ENCODE measurements at places on chromosomes 11 and 22.
A peak's percentile ranks its signal among the peaks of the same experiment; 100 is the strongest.

- no peak for DNase-seq
Observed at GRCh38 chr11:83689144-83689780, 403.1 kb upstream of the CCDC90B start.

- DNase-seq, result no peak
Observed at GRCh38 chr22:45968003-45968650, 8.8 kb downstream of the WNT7B start.

GRCh38 chr22:37012262-37012904 lies 6.9 kb downstream of the TST start:
- DNase-seq, result no peak

DNA sequence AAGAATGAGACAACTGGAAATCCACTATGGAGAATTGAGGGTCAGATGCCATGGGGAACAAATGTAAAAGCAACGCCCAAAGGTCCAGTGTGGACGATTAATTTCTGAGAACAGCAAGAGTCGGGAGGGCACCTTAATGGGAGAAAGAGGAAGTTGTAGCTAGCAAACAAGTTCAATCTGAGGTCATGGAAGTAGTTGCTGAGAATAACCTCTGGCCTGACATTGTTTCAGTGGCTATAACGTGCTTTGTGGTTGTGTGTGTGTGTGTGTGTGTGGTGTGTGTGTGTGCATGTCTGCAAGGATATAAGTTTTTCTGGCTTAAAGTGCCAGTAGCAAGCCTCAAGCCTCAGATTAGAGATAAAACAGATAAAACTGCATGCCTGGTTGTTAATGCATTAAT lies 1630.1 kb upstream of the TENM4 start:
- no peak for DNase-seq

DNA sequence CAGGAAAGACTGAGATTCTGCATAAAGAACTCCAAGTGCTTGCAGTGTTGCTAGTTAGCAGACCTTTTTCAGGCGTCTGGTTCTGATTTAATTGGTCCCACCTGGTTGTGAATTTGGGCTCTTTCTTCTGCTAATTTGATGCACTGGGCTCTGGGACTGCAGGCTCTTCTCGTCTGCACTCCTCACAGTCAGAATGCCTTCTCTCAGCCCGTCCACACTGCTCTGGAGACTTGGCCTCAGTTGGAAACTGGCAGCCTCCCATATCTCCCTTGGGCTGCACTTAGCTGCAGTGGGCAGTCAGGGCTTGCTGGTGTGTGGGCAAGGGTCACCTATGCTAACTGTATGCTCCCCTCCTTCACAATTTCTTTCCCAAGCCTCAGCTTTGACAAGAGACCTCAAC lies 1.5 kb downstream of the TRIM6 start:
- no peak for DNase-seq

DNA sequence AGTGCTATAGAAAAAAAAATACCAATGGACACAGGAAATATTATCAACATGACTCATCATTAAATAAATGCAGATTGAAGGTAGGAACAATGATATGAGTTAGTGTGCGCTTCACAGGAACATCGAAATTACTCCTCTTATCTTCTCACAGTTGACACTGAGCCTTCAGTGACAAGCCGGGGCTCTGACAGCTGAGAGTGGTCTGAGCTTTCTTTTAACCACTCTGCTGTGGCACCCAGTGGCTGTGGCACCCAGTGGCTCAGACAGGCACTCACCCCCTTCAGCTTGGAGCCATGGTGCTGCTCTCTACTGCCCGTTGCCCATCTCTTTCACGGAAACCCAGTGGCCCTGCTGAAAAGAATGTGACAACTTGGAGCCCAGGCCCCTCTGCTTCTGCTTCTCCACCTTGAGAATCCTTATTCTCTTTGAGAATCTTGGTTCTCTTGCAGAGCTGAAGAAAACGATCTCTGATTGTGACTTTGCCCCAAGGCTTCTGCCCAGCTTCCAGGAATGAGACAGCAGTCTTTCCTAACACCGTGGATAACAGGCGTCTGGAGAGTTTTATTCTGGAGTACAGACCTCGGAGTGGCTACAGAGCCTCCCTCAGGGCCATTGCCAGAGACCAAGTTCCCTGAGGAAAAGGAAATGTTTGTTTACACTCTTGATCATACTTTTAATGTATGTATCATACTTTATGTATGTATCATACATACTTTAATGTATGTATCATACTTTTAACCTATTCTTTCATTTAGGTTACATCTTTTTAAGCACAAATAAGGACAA lies 37.1 kb upstream of the OR8B8 start:
- no peak for DNase-seq

DNA sequence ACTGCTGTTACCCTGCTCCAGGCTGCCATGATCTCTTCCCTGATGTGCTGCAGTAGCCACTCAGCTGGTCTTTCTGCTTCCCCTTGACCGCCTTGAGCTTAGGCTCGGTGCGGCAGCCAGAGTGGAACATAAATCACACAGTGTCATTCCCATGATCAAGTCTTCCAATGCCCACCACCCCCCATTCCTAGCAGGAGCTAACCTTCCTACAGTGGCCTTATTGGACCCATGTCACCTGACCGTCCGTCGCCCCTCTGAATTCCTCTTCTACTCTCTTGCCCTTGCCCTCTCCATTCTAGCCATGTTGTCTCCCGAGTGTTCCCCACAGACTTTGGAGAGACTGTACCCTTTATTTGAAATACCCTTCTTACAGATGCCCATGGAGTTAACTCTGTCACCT lies 43.4 kb downstream of the OTOG start:
- no peak for DNase-seq

- peak; percentile 60 for DNase-seq
Observed at GRCh38 chr11:61814247-61814957, 2.4 kb downstream of the FADS1 start.

GRCh38 chr22:31235081-31235480 lies 23.0 kb downstream of the LIMK2 start:
- DNase-seq, result no peak

DNA sequence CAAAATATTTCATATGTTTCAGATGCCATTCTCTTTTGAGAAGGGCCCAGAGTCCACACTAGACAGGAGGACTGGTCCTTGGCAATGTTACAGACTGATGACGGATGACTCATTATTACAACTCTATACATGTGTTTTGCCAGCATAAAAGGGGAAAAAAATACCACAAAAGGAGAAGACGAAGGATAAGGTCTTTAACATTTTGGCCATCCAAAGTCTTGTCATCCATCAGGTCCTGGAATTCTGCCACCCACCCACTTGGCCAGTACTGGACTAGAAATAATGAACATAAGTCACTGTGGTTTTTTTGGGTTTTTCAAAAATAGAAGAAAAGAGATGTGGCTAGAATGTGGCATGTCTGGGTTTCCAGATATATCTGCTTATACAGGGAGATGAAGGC lies 57.7 kb upstream of the BDNF start:
- DNase-seq, result peak; percentile 29

DNA sequence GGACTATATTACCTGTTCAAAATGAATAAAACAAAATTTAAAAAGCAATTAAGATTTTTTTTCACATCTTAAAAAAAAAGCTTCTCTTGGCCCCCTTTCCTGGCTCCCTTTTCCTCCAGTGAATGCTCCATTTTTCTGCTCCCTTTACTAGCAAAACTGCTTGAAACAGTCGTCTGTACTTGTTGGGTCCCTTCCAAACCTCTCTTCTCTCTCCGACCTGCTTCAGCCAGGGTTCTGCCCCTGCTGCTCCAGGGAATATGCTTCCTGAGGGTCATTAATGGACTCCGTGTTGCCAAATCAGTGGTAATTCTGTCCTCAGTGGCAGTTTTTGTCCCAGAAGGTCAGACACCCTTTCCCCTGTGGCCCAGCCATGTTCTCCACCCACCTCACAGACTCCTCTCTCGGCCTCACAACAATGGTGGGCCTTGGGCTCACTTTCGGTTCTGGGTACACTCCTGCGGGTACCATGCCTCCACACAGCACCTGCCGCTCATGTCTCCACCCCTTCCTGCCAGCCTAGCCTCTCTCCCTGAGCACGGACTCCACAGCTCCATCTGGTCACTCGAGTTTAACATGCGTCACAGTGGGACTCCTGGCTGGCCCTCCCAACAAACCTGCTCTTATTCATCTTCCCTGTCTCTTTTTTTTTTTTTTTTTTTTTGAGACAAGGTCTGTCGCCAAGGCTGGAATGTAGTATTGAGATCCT lies 7.8 kb upstream of the POLR3H start:
- DNase-seq, result peak; percentile 88

GRCh38 chr11:48001438-48002021 lies 21.2 kb downstream of the PTPRJ start:
- DNase-seq, result no peak

- no peak for DNase-seq
Observed at GRCh38 chr11:45930031-45930794, 7.8 kb downstream of the LARGE2 start.

DNA sequence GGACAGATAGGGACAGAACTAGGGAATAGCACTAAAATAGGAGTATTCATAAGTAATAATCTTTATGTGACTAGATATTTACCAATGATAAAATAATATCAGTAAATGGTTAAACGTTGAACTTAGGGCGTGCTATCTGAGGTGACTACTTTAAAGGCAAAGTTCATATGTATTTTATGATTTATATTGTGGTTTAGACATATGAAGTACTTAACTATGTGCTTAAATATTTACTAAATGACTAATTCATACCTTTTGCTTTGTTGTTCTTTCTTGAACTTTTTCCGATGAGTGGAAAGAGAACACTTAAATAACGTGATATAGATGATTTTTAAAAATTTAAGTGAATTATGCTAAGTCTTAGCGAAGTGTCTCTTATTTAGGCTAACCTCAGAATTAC lies 14.7 kb downstream of the LUZP2 start:
- no peak for DNase-seq

- no peak for DNase-seq
Observed at GRCh38 chr11:128210148-128210940, 377.0 kb downstream of the ETS1 start.

DNA sequence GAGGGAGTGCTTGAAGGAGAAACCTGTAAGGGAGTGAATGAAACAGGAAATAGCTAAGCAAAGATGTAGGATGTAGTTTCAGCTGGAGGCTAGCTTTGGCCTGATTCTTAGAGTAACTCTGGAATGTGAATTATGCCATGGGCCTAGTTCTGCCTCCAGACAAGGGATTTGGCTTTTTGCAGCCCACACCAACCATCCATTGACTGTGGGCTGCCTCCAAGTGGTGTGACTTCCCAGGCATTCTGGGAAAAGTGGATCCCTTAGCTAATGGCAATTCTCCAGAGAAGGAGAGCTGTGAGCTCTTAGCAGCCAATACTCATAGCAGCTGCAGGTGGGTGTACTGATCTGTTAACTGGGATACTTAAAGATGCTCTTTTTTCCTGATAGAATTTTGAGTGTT lies 2.0 kb upstream of the OR9I1 start:
- DNase-seq, result no peak

DNA sequence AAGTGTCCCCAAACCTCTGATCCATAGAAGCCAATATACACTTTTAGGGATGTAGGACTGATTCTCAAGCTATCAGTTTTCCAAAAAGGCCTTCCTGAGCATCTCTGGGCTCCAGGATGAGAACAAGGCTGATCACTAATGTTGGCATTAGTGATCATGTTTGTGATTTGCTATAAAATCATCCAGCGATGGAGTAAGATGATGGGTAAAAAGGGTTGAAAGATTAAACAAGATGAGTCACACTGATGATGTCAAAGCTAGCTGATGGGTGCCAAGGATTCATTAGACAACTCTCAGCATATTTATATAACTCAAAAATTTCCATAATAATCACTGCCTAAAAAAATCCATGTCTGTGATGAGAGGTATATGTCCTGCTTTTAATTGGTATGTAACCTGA lies 42.8 kb downstream of the ZNF280B start:
- DNase-seq, result no peak

- DNase-seq, result no peak
Observed at GRCh38 chr22:36901411-36902142, 11.9 kb upstream of the CSF2RB start.

DNA sequence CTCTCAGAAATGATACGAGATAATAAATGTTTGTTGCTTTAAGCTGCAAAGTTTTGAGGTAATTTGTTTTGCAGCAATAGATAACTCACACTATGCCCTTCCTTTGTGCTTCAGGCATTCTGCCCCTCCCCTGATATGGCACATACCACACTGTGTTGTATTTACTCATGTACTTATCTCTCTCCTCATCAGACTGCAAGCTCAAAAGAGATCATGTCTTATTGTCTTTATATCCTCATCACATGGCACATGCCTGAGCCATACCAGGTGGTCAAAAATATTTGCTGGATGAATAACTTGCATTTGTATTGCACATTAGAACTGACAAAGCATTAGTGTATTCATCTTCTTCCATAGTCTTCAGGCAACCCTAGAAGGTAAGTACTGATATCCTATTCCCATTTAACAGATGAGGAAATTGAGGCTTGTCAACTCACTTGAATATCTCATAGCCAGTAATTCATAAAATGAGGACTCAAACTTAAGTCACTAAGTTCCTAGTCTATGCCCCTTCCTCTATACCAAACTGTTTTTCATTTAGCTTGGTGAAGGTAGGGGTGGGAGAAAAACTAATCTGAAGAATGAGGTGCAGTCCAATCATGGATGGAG lies 83.9 kb upstream of the EED start:
- no peak for DNase-seq

- no peak for DNase-seq
Observed at GRCh38 chr11:100785148-100785983, 98.3 kb downstream of the ARHGAP42 start.

DNA sequence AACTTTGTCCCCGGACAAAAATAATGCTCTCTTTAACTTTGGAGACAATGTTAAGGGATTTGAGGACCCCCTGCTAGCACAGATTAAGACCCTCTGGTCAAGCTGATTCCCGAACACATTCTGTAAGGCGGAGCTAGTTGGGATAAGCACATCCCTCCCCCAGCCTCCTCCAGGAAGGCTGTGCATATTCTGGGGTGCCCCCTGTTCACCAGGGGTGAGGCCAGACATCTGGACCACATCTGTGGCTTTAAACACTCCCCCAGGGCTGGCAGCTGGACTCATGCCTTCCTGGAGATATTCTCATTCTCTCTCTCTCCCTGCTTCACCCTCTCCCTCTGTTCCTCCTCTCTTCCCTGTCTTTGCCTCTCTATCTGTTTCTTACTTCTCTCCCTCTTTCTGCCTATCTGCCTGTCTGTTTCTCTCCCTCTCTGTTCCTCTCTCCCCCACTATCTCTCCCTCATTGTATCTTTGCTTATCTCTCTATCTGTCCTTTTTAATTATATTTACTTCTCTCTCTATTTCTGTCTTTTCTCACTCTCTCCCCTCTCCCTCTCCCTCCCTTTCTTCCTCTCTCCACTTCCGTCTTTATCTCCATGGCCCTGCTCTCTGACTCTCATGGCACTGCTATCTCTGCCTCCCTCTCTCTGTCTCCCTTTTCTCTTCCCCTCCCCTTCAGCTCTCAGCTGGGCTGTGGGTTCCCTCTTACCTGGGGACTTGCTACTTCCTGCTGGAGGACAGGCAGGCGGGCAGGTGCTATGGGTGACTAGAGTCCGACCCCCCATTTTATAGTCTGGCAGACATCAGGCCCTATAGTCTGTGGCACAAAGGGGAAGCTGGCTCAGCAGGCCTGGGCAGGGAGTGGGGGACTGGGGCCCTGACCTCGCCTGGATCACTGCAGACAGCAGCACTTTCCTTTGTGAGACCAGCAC lies at the start of gene CRYBB1:
Gene CRYBB1 (minus strand): TSS at position 757 of the 929 bp plus-strand sequence. CDS start 1,708 bp downstream, outside the sequence.
- DNase-seq, result no peak
